Forelimb muscle (tissue), 1 donor: ENCODE measurements at places on chromosomes 7 and 10. TPM values are rescaled to one million over a fixed set of nuclear protein-coding genes. Genes with fewer than 3 reads are reported as not detected.

The SFR1 gene
- polyA plus RNA-seq, result 5.9 TPM

The ANKRD1 gene
- polyA plus RNA-seq, result 143 TPM

The GPC2 gene
- polyA plus RNA-seq, result 6.3 TPM

The EBF3 gene
- polyA plus RNA-seq, result 57.0 TPM

The PNLIPRP2 gene
- polyA plus RNA-seq, result 0.25 TPM

The STEAP4 gene
- 3.5 TPM for polyA plus RNA-seq

The PPA1 gene
- polyA plus RNA-seq, result 76.3 TPM

The GDF2 gene
- polyA plus RNA-seq, result not detected

The PODXL gene
- polyA plus RNA-seq, result 75.3 TPM

The KLF14 gene
- 1.1 TPM for polyA plus RNA-seq

The NRCAM gene
- polyA plus RNA-seq, result 34.9 TPM
